ENCODE measurements at places on chromosomes 1 and 21.

GRCh38 chr21:41318218-41318617 lies 1.6 kb downstream of the FAM3B start:
- DNase-seq = no peak

DNA sequence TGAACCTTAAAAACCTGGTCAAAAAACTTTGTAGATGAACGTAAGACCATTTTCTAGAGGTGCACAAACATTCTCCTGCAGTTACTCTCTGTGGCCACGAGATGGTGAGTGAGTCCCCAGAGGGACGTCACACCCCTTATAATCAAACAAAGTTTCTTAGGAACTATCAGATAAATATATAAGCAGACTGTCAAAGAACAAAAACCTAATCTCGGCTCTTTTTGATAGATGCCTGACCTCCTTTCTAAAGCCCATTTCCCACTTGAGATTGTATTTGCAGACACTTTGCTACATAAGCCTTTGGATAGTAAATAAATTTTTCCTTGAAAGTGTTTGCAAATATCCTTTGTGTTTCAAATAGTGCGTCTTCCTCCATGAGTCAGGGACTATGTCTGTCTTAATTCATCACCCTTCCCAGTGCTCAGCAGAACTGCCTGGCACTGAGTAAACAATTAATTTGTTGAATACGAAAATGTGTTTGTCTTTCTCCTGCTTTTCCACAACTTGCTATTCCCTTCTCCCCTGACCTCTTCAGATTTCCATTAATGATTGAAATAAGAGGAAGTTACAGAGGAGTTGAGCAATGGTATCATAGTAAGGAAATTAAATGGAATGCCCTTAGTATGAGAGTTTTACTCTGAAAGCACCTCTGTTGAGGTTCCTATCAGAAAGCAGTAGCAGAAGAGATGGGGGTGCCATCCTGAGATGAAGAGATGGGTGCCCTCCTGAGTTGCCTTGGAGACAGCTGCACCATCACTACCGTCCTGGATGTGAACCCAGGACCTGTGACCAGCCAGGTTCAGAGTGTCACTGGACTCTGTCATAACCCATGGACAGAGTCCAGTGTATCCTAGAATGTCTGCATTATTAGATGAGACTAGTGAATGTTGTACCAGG lies 57.8 kb upstream of the RAVER2 start:
- DNase-seq = peak; percentile 60

DNA sequence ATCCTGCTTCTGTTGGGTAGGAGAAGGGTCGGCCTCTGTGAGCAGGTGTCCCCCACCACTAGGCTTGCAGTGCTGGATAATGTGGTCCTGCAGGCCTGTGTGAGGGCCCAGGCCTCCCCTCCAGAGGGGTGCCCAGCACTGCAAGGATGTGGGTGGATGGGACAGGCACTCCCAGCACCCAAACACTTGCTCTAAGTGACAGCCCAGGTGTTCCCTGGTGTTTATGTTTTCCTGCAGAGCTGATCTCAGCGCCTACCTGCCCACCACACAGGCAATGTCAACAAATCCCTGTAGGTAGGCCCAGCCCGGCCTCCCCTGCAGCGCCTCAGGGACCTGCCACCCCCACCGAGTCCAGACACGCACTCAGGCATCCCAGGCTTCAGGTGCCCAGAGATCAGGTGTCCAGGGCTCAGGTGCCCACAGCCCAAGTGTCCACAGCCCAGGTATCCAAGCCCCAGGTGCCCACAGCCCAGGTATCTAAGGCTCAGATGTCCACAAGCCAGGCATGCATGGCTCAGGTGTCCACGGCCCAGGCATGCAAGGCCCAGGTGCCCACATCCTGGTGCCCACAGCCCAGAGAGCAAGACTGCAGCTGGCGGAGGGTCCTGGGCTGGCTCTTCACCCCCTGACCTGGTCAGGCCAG lies 59.2 kb downstream of the WNT9A start:
- DNase-seq = no peak

DNA sequence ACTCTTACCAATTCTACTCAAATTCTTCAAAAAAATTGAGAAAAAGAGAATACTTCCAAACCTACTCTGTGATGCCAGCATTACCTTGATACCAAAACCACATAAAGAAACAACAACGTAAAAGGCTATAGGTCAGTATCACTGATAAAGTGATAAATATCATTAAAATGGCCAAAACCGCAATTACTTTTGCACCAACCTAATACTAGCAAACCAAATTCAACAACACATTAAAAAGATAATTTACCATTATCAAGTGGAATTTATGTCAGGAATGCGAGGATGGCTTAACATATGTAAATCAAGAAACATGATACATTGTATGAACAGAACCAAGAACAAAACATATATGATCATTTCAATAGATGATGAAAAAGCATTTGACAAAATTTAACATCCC lies 7.0 kb downstream of the SPAG17 start:
- DNase-seq = no peak

GRCh38 chr1:233019778-233020325 lies 69.4 kb downstream of the NTPCR start:
- DNase-seq = no peak

DNA sequence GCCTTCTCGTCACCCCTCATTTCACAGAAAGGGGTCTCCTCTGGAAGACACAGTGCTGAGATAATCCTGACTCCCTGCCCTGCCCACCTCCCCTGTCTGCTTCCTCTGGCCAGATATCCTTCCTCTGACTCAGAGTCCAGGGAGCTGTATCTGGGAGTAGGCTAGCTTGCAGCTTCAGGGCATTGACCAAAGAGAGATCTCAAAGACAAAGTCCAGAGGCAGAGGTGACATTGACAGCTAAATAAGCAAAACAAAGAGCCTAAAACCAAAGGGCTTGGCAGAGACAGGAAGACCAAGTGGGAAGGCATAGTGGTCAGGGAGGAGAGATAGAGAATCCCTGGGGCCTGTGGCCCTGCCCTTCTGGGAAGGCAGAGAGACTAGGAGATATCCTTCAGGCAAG lies 64.9 kb downstream of the TNR start:
- no peak for DNase-seq

GRCh38 chr1:160284220-160284781 lies 632 bp downstream of the PEX19 start:
- DNase-seq = no peak

GRCh38 chr1:156490401-156491032 lies 10.1 kb downstream of the MEF2D start:
- DNase-seq = no peak

DNA sequence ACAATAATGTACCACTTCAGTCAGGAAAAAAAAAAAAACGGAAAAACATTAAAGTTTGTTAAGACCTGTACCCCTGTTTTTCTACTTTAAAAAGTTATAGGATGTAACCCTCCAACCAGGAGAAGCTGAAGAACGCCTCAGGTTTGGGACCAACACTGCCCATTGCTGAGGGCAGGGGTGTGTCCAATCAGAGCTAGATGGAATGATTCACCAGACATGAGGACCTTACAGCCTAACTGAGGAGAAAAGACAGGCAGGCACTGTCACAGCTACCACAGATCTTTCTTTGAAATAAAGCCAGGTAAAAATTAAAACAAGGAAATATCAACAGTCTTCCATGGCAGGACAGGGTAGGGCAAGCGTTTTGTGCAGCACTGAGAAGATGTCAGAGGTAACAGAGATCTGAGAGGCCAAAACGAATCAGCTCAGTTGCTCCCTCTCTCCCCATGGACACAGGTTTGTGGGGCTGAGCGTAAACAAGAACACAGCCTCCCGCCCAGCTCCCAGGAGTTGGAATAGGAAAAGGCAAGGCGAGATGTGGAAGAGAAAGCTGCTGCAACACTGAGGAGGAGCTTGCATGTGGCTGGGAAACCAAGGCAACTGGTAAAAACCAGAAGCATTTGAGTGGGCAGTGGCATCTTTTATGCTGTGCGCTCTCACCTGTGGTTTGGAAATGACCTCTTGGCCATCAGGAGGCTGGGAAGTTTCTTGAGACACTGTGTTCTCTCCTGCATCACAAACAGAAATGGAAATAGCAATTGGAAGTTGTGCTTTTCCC lies 34.0 kb downstream of the SEC16B start:
- DNase-seq = no peak

GRCh38 chr1:200627575-200628222 lies 7.1 kb upstream of the KIF14 start:
- no peak for DNase-seq

- DNase-seq = no peak
Observed at GRCh38 chr1:243910607-243911006, 60.6 kb upstream of the AKT3 start.

DNA sequence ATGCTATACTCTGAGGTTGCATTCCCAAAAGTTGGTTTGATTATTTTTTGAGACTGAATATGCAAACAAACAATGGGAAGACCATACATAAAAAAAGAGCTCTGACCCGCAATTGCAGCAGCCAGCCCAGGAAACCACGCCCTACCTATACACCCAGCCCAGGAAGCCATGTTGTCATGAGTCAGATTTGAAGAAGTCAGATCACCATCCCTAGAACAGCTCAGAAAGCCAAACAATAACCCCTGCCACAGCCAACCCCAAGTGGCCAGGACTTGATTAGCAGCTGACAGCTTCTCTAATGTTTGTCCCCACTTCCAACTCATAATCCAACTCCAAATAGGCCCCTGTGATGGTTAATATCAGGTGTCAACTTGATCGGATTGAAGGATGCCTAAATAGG lies 621.9 kb downstream of the NPHP4 start:
- no peak for DNase-seq

DNA sequence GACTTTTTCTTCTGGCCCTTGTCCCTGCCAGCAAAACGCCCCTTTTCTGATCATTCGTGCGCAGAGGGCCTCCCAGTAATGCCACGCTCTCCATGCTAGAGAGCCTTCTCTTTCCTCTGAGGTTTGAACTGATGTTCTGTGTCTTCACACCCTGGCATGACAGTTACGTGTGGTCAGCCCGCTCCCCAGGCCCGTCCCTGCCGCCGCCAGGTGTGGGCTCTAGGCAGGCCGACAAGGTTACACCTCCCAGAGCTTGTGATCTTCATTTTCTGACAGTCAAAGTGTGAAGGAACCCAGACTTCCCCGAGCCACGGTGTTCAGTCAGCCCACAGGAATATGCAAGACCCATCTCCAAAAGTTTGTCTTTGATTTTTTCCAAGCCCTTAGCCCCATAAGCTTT lies 265.6 kb downstream of the TM2D1 start:
- no peak for DNase-seq

GRCh38 chr1:101264697-101265096 lies 27.9 kb downstream of the S1PR1 start:
- DNase-seq = no peak

DNA sequence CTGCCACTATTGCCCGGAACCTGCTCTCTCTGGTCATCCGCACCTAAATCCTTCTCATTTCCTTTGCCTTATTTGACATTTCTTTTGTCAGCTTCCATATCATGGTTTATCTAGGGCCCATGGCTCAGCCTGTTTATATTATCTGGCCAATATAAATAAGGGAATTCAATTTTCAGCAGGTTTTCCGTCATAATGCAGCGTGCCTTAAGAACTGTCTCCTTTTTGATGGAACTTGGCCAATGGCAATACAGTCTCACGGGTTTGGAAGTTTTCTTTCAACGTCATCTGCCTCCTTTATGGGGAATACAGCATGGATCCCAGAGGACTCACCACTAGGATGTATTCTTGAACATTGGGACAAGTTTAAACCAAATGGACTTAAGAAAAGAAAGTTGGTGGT lies 77.8 kb upstream of the KIAA0040 start:
- DNase-seq = no peak

DNA sequence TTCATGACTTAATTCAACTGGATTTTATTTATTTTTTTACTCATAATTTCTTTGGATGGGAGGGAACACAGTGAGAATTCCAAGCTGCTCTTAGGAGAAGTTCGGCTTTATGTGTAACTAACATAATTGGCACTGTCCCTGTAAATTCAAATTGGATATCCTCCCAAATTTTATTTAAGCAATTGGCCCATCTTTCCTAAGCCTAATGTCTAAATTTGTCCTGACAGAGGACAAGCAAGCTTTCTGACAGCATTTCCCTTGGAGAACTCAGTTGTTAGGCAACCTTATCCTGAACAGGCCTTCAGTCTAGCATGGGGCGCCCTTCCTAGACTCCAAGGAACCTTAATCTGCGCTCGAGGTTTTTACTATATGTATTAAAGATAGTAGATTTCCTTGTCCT lies 550.3 kb downstream of the NUF2 start:
- DNase-seq = no peak

GRCh38 chr1:223052931-223053330 lies 90.1 kb downstream of the TLR5 start:
- DNase-seq = no peak

- DNase-seq = no peak
Observed at GRCh38 chr1:225666495-225666894, 13.6 kb upstream of the ENAH start.

GRCh38 chr1:109266965-109267364 lies 16.0 kb downstream of the PSRC1 start:
- no peak for DNase-seq

DNA sequence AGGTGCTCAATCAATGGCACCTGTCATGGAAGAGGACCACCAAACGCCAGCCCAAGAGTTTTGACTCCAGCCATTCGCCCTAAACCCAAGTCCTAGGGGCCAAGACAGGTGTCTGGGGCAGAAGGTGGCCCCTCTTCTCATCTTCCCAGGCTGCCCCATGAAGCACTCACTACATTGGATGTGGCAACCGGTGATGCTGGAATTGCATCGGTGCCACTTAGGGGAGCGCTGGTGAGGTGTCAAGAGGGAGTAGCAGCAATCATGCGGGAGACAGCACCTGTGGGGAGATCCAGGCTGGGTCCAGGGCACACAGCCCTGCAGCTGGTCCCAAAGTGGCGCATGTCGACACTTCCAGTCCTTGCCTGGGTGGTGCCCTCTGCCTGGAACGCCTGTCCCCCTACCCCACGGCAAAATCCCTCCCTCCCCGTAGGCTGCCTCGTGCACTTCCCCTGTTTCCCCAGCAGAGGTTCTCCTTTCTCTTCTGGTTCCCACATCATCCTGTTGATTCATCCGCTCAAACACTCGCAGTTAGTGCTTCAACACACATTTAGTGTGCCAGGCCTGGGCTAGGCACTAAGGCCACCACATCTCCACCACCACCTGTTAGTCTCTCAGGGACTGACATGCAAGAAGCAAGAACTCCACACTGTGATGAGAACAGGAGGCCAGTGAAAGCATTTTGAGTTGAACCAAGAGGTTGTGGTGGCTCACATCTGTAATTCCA lies 18.5 kb downstream of the PLA2G2D start:
- DNase-seq = no peak

GRCh38 chr1:156452907-156453306 lies 47.7 kb downstream of the MEF2D start:
- DNase-seq = no peak

DNA sequence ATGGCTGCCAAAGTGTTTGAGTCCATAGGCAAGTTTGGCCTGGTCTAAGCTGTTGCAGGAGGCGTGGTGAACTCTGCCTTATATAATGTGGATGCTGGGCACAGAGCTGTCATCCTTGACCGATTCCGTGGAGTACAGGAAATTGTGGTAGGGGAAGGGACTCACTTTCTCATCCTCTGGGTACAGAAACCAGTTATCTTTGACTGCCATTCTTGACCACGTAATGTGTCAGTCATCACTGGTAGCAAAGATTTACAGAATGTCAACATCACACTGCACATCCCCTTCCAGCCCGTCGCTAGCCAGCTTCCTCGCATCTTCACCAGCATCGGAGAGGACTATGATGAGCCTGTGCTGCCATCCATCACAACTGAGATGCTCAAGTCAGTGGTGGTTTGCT lies 215.8 kb upstream of the JUN start:
- no peak for DNase-seq

GRCh38 chr21:34974162-34974981 lies 74.7 kb downstream of the RUNX1 start:
- no peak for DNase-seq

- DNase-seq = no peak
Observed at GRCh38 chr1:220966881-220967611, 87.8 kb downstream of the HLX start.
